Activated CD4-positive, alpha-beta T cell treated with anti-CD3 and anti-CD28 coated beads, Interleukin-2, amount 50 U/mL, for 1 hour (primary cell): ENCODE measurements at places on chromosomes 2 and 18.

DNA sequence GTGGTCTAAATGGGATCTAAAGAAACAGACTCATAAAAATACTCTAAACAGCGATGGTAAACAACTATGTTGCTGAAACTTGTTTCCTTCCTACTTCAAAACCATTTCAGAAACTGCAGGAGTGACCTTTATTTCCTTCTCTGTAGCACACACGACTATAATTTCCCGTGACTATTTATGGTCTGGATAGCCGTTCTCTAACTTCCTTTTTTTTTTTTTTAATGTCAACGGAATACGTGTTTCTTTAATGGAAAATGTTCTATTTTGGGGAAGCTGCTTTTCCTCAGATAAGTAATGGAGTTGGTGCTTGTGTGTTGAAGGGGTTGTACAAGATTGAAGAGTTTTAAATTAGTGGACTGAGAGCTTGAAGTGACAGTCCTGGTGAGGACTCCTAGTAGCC, 224.1 kb downstream of the PHLPP1 start:
- no peak for DNase-seq

DNA sequence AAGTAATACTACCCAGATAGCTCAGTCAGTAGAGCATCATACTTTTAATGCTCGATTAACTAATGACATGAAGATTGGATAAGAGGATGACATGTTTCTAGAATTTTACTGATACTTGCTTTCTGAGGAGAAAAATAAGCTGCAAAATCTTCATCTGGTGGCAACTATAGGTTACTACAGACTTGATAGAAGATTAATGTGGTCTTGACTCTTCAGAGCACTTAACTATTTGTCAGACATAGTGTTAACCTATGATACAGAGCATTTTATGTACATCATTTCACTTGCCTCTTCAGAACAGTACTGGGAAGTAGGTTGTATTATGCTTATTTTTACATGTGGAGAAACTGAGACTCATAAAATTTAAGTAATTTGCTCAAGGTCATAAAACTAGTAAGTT, 83.9 kb downstream of the UBR3 start:
- DNase-seq = no peak

- DNase-seq = no peak
Observed at GRCh38 chr2:172833898-172834297, 98.3 kb downstream of the RAPGEF4 start.

GRCh38 chr2:70807102-70807827, 13.1 kb downstream of the CLEC4F start:
- no peak for DNase-seq

DNA sequence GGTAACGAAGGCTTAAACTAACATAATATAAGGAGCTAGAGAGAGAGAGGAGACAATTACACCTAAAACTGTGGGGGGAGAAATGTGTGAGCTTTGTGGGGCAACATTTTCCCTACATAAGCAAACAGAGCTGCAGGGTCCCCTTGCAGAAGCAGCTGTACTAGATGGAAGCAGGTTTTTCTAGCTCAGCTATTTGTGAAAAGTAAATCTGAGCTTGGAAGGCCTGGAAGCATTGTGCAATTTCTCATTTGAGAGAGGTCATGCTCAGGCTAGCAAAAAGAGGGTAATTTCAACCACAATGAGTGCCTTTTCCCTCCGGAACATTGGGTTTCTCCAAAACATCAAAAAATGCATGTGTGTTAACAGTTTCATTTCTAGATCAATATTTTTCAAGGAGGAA, 130.0 kb downstream of the ARL4C start:
- no peak for DNase-seq

GRCh38 chr18:2907550-2908135, 60.8 kb downstream of the EMILIN2 start:
- DNase-seq = no peak

DNA sequence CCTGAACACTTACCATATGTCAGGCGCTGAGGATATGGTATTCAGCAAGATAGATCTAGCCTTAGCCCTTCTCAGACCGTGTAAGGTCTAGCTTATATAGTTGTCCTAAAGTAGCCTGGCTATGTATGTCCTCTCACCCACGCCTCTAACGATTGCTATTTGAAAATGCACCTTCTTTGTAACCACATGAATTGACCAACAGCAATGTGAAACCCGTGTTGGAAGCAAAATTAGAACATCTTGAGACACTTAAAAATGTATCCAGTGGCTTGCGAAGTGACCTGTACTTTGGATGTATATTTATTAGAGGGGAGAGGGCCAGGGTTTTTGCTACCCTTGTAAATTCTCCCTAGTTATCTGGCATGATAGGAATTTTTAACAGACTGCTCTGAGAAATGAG, 860.0 kb upstream of the ZEB2 start:
- no peak for DNase-seq
